ENCODE measurements at places on chromosomes 1 and 21.
A peak's percentile ranks its signal among the peaks of the same experiment; 100 is the strongest.

DNA sequence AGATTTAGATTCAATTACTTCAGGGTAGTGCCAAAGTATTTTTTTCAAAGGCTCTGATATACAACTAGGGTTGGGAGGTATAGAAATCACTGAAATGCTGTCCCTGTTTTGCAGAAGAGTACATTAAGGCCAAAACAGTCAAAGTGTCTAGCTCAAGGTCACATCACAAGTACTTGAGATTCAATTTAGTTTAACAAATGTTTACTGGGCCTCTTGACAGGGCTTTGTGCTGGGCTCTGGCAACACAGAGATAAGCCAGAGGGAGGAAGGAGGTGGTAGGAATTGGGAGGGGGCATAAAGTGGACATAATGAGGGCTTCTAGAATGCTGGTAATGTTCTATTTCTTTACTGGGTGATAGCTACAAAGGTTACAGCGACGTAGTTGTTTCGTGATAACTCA, 2.3 kb upstream of the SLC9A1 start:
- no peak for DNase-seq

DNA sequence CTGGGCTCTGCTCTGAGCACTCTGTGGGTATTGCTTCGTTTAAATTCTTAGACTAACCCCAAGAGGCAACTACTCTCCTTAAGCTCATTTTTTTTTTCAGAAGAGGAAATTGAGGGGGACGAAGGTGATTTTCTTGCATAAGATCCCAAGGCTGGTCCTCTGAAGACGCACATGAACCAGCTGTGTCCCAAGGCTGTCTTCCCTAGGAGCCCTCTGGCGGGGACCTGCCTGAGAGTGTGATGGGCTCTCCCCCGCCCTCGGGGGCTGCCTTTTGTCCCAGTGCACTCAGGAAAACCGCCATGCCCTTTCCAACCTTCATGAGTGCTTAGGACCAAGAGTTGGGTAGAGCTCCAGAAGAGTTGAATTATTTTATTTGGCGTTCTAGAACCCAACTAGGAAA, 21.7 kb downstream of the UMODL1 start:
- DNase-seq: no peak

GRCh38 chr1:171090604-171091003, at the start of gene FMO3:
FMO3 (plus strand) TSS chr1:171090905; CDS start chr1:171092659, 1,754 bp downstream.
- no peak for DNase-seq

GRCh38 chr1:1972976-1973715, 30.4 kb downstream of the CFAP74 start:
- no peak for DNase-seq

DNA sequence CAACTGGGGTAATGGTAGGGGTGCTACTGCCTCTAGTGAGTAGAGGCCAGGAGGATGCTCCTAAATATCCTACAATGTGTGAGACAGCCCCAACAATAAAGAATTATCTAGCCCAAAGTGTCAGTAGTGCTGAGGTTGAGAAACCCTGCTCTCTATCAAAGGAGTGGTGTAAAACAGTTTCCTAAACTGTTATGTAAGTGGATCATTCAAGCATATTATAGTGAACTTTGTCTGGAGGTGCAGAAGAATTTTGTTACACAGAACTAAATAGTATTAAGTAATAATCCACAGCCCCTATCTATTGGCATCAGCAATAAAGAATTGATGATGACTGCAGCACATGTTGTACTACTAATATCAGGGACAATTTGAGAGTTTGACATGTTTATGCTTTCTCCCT, 20.3 kb upstream of the TARS2 start:
- DNase-seq: no peak

- peak; percentile 99 for DNase-seq
Measured at GRCh38 chr1:156129687-156130577, 15.4 kb downstream of the LMNA start.

DNA sequence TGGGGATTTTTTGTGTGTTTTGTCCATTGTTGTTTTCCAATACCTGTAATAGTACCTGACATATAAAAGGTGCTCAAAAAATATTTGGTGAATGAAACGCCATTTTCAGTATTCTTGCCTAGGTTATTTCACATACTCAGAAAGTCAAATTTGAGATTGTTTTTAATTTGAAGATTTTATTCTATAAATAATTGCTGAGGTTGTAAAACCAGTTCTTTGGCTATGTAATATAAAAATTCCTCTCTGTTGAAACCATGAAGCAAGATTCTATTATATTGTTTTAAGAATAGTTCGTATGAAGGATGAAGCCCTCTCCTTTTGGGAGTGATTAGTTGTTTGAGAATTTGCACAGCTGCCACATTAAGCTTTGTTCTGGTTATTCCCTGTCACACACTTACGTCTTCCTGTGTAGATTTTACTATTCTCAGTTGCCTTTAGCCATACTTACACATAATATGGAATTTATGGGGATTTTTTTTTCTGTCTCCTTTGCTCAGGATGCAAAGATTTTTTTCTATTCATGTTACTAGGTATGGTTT, 60.2 kb upstream of the MPC2 start:
- no peak for DNase-seq

GRCh38 chr1:75366595-75366994, 232.4 kb downstream of the LHX8 start:
- no peak for DNase-seq

DNA sequence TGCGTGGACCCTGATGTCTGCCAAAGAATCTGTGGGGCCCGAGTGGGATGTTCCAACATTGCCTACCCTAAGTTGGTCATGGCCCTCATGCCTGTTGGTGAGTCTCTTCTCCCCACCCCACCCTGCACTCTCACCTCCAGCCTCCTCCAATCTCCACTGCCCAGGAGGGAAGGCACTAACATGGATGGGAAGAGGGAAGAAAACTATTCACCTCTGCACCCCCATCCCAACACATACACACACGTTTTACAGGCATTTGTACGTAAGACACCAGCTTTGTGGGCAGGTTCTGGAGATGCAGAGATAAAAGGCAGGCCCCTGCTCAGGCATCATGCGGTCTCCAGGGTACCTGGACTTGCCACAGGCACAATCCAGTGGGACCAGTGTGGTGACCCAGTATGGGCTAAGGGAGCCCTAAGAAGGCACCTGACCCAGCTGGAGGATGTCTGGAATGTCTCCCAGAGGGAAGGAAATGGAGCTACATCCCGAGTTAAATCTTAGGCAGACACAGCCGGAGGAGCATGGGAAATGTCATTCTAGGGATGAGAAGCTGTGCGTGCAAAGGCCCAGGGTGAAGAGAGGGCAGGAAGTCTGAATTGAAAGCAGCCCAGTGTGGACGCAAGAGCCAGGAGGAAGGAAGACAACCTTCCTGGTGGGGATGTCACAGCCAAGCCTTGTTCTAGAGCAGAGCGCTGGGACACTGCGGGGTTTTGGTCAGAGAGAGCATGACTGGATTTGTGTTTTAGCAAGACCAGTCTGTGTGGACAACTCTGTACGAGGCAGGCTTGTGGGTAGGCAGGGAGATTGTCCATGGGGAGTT, 11.4 kb downstream of the SLC5A9 start:
- no peak for DNase-seq

DNA sequence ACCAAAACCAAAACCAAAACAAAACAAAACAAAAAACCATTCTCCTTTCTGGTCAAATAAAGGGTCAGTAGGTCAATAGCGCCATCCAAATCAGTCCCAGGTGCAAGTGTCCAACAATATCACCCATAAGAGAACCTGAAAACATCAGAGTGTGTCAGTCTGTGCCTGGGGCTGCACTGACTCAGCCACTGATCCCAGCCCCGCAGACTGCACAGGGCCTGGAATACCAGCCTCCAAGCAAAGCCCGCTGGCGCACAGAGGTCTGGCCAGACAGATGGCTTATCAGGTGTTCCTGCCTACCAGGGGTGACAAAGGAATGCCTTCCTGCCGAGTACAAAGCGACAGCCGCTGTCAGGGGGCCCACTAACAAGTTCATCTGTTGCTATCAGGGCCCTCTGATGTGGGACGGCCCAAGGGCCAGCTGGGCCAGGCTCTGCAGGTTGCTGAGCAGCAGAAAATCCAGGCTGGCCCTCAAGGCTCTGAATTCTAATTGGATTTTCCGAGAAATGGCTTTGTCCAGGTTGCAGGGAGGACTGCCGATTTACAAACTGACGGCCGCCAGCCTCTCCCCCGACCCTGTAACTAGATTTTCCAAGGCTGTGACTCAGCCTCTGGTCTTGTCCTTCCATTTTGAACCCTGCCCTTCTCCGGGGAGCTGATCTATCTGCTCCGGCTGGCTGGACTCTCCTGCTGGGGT, 13.7 kb upstream of the TMEM51 start:
- no peak for DNase-seq

Measured in fibroblast of skin of scalp (primary cell).